NCI-H1417 (cell line): ENCODE measurements at places on chromosomes 13 and 19.
A peak's percentile ranks its signal among the peaks of the same experiment; 100 is the strongest.

DNA sequence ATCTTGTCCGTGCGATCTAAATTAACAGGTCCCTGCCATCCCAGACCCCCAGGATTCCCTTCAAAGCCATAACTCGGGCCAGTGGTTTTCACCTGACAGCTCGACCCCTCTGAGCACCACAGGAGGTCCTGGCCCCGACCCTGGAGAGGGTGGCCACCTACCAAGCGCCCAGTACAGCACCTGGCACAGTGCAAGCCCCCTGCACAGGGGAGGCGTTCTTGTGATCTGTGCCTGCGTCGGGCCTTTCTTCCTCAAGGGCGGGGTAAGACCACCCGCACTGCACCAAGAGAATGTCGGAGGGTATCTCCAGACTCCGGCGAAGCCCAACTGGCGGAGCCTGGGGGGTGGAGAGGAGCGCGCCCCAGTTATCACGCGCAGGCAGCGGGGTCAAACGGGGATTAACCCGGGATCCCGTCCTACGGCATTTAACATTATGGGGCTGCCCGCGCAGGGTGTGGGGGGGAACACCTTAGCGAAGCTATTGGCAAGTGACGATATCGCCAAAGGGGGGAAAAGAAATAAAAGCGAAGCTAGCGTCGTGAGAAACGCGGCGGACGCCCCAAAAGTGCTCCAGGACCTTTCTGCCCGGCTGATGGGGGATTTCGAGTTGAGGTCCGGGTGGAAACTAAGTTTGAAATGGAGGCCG is 1.3 kb upstream of the HNRNPL start:
- DNase-seq: peak; percentile 62

DNA sequence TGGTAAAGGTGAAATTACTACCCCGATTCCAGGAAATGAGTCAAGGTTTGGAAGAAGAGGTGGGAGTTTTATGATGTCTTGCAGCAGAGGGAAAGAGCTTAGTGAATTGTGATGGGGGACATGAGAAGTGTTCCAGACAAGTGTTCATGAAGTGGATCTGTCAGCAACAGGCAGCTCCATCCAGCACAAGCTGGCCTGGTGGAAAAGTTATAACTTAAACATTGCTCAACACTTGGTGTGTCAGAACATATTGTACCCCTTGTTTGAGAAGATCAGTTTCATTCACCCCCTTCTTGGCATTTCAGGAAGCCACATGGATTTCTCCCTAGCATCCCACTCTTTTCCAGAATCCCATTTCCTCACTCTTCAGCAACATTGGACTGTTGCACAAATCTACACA is 222.0 kb downstream of the B3GLCT start:
- DNase-seq: no peak

GRCh38 chr13:23695196-23695595 is 125.0 kb downstream of the TNFRSF19 start:
- no peak for DNase-seq

DNA sequence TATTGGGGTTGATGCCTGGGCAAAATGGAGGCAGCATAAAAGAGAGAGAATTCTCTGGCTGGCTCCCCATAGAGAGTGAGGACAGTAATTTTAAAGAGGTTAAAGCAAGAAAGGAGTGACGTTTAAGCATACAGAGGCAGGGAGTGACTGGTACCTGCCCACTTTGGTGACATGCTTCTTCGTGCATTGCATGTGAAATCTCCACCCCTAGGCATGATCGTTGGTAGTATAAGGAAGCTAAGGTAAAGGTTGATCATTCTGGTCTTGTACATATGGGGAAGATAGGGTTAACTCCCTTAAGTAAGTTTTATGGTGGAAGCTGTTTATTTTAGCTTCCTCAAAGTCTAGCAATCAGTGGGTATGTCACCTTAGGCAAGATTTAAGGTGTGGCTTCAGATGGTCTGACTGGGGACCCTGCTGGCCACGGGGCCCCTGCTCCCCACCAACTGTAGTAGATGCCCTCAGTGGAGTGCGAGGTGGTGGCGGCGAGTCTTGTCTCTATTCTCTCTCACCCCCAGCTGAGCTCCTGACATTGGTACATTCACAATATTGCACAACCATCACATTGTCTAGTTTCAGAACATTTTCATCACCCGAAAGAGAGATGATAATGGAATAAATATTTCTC is 797.5 kb upstream of the SPRY2 start:
- DNase-seq: no peak

DNA sequence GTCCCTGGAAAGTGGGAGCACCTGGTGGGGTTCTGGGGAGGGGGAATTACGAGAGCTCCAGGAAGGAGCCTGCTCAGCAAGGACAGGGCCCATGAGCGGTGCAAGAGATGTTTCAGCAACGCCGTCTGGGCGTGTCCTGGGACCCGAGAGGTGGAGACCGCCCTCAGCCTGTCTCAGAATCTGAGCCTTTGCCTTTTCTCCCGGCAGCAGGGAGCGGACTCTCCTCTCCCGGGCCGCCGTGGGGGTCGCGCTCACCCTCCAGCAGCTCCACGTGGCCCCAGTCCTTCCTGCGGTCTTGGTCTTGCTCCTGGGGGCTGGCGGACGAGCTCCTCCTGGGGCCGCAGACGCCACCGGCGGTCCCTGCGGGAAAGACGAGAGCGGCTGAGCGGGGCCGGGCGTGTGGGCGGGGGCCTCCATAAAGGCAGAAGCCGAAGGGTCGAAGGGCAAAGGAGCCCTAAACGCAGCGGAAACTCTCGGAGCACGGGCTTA is 714 bp downstream of the POLRMT start:
- no peak for DNase-seq

- no peak for DNase-seq
Measured at GRCh38 chr13:42223681-42224080, 48.3 kb upstream of the AKAP11 start.

- peak; percentile 73 for DNase-seq
Measured at GRCh38 chr13:57624565-57625435, 6.7 kb upstream of the PCDH17 start.

- DNase-seq: no peak
Measured at GRCh38 chr13:110135977-110136597, 170.9 kb downstream of the COL4A1 start.

DNA sequence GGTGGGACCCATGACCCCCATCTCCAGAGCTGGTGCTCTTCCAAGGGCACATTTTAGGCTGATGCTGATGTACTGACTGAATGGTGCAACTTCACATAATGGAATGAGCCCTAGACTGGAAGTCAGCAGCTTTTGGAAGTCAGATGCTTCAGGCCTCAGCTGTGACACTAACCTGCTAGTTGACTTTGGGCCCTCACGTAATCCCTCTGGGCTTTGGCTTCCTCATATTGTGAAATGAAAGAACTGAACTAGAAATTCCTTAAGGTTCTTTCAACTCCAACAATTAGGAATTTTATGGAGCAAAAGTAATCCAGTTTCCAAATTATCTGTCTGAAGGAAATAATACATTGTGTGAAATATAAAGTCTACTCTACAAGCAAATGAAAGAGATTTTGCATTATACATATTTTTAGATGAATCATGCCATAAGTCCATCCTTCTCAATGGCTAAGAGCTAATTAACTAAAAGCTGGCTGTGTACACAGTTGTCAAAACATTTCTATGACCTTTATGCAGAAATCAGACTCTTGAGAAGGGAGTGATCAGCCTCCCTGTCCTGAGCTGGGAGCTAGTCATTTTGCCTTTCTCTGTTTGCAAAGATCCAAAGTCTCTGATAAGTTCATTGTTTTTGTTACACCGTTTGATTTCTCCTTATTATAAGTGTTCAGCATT is 204.2 kb downstream of the DCLK1 start:
- DNase-seq: no peak

DNA sequence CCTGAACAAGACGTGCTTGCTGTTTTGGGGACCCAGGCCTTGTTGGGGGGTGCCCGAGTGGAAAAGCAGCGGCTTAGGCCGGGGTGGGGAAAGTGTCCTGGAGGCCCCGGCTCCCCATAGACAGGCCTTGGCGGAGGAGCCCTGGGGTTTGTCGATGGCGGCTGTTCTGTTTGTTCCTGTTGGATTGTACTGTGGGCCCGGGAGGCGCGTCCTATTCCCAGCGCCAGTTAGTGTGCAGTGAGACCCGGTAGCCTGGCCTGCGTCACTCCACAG is 11.1 kb downstream of the NCLN start:
- DNase-seq: no peak

GRCh38 chr13:41311406-41312175 is 524 bp downstream of the NAA16 start:
- DNase-seq: peak; percentile 87

DNA sequence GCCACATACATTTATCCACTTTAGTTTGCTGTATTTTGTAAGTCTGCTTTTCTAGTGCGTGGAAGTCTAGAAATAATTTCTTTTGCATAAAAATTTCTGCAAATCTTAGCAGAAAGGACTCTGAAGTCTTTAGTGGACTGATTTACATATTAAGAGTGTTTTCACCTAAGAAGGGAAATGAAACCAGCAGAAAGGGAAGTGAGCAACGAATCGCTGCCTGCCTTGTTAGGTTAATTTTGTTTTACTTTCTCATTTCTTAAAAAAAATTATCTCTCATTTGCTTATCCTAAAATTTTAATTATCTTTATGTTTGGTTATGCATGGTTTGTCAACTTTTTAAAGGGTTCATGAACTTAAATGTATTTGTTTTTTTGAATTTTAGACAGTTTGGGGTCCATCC is 767 bp upstream of the GPR18 start:
- DNase-seq: no peak

DNA sequence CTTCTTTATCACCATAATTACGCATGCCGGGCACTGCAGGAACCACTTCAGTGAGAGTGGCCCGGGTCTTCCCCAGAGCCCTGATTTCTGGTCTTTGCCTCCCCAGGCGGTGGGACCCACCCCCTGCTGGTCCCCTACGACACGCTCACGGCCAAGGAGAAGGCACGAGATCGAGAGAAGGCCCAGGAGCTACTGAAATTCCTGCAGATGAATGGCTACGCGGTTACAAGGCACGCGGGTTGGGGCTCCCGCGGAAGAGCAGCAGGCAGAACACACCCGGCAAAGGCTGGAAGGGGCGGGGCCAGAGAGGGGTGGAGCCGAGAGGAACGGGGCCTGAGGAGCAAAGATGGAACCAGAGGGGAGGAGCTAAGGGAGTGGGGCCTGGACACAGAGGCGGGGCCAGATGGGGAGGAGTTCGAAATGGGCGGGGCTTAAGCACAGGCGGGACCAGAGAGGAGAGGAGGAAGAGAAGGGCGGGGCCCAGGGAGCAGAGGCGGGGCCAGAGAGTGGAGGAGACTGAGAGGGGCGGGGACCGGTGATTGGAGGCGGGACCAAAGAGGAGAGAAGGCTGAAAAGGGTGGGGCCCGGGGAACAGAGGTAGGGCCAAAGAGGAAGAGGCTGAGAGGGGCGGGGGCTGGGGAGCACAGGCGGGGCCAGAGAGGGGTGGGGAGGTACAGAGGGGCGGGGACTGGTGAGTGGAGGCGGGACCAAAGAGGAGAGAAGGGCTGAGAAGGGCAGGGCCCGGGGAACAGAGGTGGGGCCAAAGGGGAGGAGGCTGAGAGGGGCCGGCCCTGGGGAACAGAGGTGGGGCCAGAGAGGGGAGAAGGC is 73.4 kb downstream of the RYR1 start:
- DNase-seq: peak; percentile 16

DNA sequence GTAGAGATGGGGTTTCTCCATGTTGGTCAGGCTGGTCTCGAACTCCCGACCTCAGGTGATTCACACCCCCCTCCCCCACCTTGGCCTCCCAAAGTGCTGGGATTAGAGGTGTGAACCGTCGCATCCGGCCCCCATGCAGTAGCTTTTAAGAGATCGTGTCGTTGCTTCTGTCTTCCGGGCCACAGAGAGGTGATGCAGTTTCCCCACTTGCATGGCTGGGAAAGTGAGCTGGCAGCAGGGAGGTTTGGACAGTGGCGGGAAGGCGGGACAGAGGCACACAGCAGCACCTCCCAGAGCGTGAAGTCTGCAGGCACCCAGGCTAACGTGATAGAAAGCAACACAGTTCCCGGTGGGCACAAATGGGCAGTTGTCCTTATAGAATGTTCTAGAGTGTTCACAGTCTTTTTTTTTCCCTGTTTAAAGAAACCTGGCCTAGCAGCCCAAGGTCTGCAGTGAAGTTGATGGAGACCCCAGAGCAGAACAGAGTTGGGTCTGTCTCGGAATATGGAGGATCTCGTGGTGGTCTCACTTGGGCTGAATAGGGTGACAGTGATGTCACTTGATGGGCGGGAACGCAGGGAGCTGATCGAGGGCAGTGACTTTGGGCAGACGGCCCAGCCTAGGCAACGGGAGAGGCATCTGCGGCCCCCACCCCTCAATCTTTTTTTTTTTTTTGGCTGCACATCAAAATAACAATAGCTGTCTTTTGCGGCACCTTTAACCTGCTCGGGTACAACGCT is 4.9 kb downstream of the UHRF1 start:
- DNase-seq: no peak
